Inflammatory macrophage (primary cell): ENCODE measurements at places on chromosomes 4 and X.

- no peak for DNase-seq
Observed at GRCh38 chr4:102734116-102734515, 26.7 kb downstream of the MANBA start.

DNA sequence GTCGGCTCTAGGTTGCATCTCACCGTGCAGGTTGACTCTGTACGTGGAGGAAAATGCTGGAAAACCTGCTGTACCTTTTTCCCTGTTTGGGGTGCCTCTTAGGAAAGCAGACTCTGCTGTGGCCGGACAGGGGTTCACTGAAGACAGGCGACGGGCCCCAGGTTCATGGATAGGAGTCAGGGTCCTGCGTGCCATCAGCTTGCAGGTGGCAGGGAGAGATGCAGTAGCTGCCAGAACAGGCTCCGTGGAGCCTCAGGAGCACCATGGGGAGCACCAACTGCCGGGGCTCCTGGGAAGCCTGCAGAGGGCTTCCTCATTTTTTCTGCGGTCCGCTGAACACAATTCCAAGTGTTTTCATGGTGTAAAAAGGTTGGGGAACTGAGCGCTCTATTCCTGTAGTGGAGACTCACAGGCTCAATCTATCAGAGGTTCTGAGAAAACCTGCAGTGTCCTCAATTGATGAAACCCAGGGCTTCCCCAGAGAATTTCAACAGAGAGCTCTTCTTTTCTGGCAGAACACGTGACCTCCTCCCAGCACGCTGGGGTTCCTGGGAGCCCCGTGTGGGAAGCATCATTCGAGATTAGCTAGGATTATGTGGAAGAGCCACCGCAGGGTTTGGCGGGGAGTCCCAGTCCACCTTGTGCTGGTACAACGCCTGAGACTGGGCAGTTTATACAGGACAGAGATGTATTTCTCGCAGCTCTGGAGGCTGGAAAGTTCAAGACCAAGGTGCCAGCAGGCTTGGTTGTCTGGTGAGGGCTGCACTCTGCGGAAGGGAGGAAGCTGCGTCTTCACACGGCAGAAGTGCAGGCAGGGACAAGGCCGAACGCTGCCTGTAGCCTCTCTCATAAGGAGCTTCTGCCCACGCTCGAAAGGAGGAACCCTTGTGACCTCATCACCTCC lies 1.6 kb downstream of the HTRA3 start:
- DNase-seq: peak; percentile 24

DNA sequence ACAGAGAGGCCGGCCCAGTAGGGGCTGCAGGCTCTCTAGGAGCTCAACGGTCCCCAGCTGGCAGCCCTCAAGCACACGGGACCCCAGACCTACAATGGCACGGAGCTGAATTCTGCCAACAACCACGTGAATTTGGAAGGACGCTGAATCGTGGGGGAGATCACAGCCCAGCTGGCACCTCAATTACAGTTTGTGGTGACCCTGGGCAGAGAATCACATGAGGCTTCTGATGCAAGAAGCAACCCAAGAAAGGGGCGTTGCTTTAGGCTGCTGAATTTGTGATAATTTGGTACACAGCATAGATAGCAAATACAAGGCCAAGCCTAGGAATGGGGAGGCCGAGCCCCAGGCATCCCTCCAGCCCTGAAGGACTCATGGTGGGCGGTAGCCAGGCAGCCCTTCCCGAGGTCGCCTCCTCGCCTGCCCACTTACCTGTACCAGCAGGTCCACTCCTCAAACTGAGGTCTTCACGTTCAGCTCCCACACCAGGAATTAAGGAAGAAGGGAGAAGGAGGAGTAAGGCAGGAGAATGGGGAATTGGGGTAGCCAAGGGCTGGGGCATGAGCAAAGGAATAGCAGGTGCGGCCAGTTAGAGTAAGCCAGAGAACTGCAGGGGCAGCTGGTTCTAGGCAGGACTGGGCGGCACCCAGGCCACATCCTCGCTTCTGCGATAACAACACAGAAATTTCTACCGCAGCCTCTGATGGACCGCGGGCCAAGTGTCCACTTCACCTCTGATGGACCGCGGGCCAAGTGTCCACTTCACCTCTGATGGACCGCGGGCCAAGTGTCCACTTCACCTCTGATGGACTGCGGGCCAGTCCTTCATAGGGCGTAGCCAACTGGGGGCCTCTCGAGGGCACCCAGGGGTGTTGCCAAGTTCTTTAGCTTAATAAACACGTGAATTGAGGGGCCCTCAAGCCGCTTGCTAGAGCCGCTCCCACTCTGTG lies 23.4 kb upstream of the HTRA3 start:
- DNase-seq: peak; percentile 38

DNA sequence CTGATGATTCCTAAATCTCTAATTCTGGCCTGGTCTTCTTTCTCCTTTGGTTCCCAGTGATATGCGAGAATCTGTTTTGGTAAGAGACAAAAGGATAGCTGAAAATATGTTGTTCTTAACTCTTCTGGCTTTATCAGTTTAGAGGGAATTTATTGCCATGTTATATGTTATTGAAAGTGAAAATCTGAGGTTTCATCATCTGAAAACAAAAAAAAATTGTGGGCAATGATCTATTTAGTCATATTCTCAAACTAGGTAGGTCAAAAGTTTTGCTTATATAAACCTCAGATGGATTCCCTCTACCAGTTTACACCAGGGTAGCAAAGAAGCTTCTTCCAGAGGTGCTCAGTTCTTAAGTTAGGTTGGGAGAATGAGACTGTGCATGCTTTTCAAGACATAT lies 103.6 kb downstream of the ITM2A start:
- DNase-seq: no peak

- peak; percentile 20 for DNase-seq
Observed at GRCh38 chrX:124217304-124218251, 114.9 kb upstream of the TEX13D start.

DNA sequence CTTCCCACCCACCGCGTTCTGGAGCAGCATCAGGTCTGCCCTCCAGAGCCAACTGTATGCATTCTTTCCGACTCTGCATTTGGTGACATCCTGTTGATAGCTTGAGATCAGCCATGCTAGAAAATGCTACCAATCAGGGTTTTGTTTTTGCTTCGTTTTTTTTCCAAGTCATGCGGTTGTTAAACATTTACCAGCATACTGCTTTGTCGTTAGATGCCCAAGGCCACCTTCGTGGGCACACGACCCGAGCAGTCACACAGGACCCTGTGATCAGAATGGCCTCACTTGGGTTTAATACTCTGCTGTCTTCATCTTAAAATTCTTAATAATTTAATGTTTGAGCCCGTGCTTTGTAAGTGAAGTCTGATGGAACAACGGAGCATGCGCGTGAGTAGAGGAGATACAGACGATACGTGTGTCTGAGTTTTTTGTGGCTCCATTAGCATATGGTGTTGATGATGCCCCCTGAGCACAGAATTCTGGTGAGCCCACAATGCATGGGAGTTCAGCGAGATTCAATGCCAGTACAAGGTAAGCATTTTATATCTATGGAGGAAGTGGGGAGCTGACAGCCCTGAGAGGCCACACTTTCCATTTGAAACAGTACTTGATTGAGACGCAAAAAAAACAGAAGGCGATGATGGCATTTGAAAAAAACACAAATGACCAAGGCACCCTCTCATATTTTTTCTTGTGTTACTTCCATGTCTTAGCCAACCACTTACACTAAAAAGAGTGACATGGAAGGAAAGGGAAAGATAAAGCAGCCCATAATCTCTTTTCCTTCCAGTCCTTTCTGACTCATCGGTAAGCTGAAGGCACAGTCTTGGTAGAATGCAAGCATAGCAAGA lies 323.6 kb downstream of the BCOR start:
- DNase-seq: no peak

GRCh38 chrX:16155581-16156096 lies 11.6 kb upstream of the MAGEB17 start:
- no peak for DNase-seq

- peak; percentile 77 for DNase-seq
Observed at GRCh38 chrX:139113708-139114107, 402.2 kb upstream of the FGF13 start.

- no peak for DNase-seq
Observed at GRCh38 chr4:41189076-41189475, 25.3 kb downstream of the APBB2 start.
